ENCODE measurements at places on chromosomes 2 and 18.

DNA sequence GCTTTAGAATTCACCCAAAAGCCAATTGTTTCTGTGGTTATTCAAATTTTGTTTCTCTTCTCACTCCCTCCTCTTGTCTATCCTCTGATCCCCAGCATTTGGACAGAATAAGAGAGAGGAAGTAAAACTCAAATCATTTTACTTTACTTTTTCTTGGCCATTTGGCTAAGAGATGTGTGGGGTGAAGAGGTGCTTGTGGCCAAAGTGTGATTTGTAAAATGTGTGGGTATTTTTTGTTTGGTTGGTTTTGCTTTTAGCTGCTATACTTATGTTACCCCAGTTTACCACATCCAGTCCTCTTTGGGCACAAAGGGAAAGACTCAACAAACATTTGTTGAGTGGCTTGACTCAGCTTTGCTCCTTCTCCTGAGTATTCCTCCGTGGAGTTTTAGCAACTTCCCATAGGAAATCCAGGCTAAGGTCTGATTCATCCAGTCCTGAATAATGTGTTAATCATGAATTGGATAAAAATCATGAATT, 109.1 kb upstream of the CYP1B1 start:
- DNase-seq = no peak

DNA sequence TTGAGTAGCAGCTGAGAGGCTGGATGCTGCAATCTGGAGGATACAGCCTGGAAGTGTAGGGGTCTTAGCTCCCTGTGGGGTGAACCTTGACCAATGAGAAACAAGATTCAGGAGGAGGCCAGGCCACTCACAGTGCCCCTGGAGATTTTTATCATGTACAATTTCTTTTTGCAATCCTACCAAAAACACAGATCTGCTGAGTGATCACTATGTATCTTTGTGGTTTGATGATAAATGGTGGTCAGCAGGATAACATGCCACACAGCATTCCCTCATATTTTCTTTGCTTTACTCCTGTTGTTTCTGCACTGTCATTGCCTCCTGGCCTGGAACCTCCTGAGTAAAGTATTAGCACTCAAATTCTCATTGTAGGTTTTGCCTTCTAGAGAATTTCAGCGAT, 357.9 kb downstream of the THSD7B start:
- no peak for DNase-seq

DNA sequence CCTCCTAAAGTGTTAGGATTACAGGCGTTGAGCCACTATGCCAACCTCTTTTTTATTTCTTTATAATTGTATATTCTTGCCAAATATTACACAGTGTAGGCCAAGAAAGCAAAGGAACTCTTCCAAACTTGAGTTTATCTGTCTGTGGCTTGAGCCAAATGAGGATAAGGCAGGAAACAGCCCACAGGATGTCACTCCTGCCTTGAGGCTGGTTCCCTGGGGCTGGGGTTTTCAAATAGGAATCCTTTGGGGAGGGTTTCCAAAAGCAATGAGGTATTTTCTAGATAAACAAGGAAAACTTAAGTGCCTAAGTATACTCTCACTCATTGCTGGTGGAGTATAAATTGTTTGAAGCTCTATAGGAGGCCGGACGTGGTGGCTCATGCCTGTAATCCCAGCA, 56.4 kb downstream of the ADCY3 start:
- DNase-seq = no peak

DNA sequence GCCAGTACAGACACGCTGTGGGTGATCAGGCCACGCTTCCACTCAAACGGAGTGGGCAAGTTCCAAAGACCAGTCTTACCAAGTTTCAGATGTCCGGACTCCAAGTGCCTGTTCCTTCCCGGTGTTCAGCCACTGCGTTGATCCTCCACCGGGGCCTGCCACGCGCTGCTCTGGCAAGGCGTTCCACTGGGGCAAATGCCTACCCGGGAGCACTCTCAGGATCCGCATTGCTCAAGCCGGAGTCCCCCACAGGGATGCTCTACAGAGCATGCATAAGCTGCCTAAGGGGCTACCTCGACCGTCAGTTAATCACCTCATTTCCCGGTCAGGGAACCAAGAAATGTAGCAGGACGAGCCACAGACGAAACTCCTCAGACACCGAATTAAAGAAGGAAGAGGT, 37.0 kb upstream of the CLASP1 start:
- DNase-seq = no peak

DNA sequence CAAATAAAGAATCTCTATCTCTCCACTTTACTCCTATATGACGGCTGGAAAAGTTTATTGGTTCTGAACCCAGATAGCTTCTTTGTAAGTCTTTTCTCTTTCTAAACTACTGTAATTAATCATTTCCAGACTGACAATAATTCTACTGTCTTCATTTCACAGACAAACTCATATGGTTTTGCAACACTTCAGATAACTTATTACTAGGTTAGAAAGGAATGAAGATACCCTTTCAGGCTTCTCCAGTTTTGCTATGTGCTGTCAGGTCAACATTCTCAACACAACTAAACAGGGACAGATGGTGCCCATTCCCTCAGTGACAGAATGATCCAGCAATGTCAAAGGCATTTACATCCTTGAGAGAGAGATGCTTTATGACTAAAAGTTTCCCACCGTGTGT, 198.5 kb upstream of the ITGA4 start:
- DNase-seq = no peak

GRCh38 chr2:67896076-67896475, 166.7 kb downstream of the C1D start:
- no peak for DNase-seq

DNA sequence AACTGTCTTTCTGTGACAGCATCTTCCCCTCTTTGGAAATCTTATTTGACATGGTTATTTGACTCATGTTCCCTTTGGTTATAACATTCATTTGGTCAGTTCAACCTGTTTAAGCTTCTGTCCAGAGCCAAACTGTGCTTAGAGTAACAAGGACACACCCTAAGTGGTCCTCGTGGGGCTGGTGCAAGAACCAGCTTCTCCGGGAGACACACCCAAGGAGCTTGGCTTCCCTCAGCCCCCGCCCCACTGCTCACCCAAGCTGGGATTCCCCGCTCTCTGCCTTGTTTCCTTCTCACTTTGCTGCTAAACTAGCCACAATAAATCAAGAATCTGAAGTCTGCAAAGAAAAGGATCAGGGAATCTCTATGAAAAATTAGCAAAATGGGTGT, 1.4 kb downstream of the SCYGR3 start:
- DNase-seq = no peak

- DNase-seq = no peak
Measured at GRCh38 chr2:231250146-231250545, 51.7 kb downstream of the ARMC9 start.

DNA sequence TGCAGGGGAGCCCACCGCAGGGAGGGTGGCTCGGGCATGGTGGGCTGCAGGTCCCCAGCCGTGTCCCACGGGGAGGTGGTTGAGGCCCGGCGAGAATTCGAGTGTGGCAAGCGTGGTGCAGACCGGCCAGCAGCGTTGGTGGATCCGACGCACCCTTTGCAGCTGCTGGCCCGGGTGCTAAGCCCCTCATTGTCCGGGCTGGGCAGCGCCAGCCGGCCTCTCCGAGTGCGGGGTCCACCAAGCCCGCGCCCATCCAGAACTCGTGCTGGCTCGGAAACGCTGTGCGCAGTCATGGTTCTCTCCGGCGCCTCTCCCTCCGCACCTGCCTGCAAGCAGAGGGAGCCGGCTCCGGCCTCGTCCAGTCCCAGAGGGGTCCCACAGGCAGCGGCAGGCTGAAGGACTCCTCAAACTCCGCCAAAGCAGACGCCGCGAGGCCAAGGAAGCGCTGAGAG, 177.0 kb upstream of the SLC35G4 start:
- DNase-seq = no peak

- DNase-seq = peak; percentile 35
Measured at GRCh38 chr2:206212673-206213513, 53.2 kb downstream of the EEF1B2 start.

DNA sequence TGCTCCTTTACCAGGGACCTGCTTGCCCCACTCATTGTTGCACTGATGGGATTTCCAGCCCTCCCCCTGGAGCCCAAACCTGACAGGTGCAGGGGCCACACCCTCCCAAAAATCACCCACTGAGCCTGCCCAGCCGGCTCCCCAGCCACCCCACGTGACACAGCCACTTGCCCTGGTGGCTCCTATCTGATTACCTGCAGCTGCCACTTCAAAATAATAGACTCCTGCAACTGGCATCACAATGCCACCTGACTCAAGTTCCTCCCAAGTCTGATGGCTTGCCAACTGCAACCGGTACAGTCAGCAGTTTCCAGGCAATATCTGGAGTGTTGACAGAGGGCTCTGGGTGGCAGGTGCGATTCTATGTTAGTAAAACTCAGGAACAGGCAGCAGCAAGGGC, 66.2 kb downstream of the CRACDL start:
- no peak for DNase-seq

GRCh38 chr18:79630281-79631095, 49.1 kb upstream of the CTDP1 start:
- DNase-seq = peak; percentile 62

DNA sequence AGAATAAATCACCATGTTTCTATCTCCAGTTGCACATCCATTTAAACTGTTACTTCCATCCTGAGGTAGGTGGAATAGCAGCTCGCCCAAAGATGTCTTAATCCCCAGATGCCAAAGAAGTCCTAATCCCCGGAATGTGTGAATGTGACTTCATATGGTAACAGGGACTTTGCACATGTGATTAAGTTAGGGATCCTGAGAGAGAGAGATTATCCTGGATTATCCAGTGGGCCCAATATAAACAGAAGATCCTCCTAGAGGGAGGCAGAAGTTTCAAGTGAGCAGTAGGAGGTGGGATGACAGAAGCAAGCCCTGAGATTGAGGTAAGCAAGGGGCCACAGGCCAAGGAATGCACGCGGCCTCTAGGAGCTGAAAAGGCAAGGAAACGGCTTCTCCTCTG, 19.8 kb downstream of the CREG2 start:
- peak; percentile 1 for DNase-seq

DNA sequence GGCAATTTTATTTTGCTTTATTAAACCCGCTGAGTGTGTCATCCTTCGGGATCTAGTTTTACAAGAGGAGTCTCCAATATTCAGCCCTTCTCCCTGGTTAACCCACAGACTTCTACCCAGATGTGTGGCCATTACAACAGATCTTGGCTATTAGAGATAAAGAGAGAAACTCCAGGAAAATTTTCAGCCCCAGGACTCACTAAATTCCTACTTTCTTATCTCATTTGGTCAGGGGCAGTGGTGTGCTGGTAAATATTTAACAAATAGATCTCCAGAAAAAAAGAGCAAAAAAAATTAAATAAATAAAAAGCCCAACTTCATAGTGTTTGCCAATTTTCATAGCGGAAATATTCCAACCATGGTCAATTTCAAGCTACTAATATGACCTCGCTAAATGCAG, 168.4 kb downstream of the RND3 start:
- DNase-seq = no peak

DNA sequence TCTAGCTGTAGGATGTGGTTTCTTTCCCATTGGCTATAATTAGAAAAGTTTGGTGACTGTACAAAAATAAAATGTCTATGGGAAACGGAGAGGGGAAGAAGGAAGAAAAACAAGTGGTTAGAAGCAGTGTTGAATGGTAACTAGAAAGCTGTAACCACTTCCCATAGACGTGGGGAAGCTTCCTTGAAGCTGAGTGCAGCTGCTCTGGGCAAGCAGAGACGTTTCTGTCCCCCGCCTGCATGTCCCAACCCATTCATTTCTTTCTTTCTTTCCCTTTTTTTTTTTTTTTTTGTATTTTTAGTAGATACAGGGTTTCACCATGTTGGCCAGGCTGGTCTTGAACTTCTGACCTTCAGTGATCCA, 367.8 kb upstream of the HS6ST1 start:
- DNase-seq = no peak

- no peak for DNase-seq
Measured at GRCh38 chr2:129705085-129705484, 274.4 kb upstream of the RAB6C start.

GRCh38 chr2:224174990-224175389, 135.9 kb upstream of the SERPINE2 start:
- no peak for DNase-seq

DNA sequence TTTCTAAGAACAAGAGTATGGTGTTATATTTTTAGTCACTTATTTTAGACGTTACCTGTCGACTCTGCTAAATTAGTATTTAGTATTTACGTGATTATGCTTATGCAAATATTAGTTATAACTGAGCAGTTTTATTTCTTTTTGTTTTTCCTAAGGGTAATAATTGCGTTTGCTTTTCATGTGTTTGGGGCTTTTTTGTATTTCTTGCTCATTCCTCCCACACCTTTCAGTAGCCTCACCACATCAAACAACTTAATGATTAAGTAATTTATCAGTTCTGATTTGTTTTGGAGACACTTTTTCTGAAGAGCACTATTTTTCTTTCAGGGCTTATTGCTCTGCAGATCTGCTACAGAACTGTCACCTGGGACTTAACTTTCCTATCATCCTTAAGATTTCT, 7.5 kb downstream of the SLC4A1AP start:
- DNase-seq = no peak

- no peak for DNase-seq
Measured at GRCh38 chr2:40395169-40396073, 56.5 kb downstream of the SLC8A1 start.

- no peak for DNase-seq
Measured at GRCh38 chr18:76674596-76674995, 147.8 kb upstream of the ZNF236 start.

- DNase-seq = no peak
Measured at GRCh38 chr2:118718921-118719320, 128.5 kb downstream of the EN1 start.

GRCh38 chr2:50752237-50752636, 279.7 kb downstream of the NRXN1 start:
- DNase-seq = no peak

GRCh38 chr2:201568217-201568820, 75.0 kb downstream of the TMEM237 start:
- DNase-seq = no peak

DNA sequence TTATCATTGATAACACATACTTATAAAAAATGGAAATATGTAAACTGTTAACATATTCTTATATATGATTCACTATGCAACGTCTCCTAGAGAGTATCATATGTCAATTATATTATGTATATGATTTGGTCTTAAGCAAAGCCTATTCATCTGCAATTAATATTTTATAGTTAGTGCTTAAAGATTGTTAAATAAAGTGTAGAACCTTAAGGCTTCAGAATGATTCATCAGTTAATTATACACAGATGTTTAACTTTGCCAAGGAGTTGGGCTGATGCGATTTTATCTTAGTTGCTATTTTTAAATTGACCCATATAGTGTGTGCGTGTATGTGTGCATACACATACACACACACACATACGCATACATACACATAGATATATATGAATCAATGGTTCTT, 323.1 kb downstream of the RBM43 start:
- no peak for DNase-seq

- DNase-seq = no peak
Measured at GRCh38 chr18:39313992-39314391, 1748.4 kb upstream of the CELF4 start.

- no peak for DNase-seq
Measured at GRCh38 chr2:70010576-70011111, 49.2 kb upstream of the ASPRV1 start.

GRCh38 chr18:68803356-68803755, 5.5 kb downstream of the CCDC102B start:
- no peak for DNase-seq

- DNase-seq = no peak
Measured at GRCh38 chr18:66344227-66344626, 259.7 kb downstream of the CDH19 start.
